Activated CD8-positive, alpha-beta memory T cell treated with anti-CD3 and anti-CD28 coated beads for 48 hours (primary cell): ENCODE measurements at places on chromosomes 1 and 21.

DNA sequence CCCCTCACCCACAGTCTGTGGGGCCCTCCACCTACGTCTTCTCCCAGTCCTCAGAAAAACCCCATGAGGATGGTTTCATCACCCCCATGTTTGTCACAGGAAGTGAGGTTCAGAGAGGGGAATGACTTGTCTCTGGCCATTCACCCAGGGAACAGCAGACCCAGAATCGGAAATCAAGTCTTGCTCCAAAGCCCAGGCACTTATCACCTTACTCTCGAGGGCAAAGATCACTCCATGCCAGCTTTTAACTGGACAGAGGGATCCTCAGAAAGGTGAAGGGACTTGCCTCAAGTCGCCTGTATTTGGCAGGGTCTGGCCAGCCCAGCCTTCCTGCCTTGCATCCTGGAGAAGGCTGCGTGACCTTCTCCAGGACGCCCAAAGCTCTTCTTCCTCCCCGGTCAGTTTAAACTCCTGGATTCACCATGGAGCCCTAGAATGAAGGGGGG, 57.9 kb upstream of the SSBP3 start:
- DNase-seq, result no peak

DNA sequence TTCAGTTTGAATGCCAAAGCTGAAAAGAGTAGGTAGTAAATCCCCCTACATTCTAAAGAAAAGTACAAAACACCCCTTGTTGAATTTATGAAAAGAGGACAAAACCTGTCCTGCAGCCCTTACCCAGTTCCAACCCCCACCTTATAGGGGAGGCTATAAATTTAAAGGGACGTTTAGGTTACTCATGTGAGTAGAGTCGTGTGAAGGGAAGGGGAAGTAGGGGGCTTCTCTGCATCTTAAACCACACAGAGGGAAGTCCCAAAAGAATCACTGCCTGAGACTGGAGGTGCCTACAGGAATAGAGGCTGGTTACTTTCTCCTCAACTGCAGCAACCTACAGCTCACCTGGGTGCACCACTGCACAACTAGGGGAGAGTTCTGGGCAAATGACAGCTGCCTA, 36.7 kb upstream of the KIRREL1 start:
- DNase-seq, result no peak

- DNase-seq, result no peak
Measured at GRCh38 chr1:117674521-117675400, 68.9 kb downstream of the TENT5C start.

DNA sequence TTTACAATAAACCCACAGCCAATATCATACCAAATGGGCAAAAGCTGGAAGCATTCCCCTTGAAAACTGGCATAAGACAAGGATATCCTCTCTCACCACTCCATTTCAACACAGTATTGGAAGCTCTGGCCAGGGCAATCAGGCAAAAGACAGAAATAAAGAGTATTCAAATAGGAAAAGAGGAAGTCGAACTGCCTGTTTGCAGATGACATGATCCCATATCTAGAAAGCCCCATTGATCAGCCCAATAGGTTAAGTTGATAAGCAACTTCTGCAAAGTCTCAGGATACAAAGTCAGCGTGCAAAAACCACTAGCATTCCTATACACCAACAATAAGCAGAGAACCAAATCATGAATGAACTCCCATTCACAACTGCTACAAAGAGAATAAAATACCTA, 235.5 kb downstream of the DPYD start:
- DNase-seq, result no peak

GRCh38 chr1:201515062-201515750, 8.3 kb upstream of the CSRP1 start:
- DNase-seq, result no peak

DNA sequence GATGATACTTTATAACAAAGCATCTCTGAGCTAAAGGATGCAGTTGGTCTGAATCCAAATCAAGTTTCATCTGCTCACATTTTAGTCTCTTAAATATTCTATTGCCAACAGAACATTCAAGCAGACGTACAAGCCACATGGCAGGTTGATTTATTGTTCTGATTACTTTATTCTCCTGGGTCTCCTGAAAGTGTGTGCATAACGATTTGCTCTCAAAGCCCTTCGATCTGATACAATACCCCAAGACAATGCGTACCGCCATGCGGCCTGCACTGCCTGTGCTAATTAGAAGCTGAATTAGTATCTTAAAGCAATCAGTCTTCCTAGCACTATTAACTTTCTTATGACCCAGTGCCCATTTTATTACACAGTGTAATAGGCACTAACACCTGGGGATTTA, 56.9 kb downstream of the FHAD1 start:
- DNase-seq, result no peak

GRCh38 chr1:82143108-82143833, 342.5 kb downstream of the ADGRL2 start:
- no peak for DNase-seq

DNA sequence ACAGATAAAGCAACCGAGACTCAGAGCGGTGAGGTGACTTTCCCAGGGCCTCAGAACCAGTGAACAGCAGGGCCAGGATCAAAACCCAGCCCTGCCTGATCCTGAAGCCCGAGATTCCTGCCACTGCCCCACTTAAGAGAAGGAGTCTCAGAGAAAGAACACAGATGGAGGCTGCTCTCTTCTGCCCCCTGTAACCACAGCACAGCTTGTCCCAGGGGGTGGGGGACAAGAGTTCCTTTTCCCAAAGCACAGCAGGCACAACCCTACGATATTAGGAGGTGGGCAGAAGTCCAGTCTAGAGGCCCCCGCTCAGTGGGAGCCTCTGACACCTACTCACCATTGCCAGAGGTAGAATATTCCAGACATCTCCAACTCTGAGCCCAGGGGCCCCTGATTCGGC, 24.0 kb upstream of the VWA5B1 start:
- no peak for DNase-seq

GRCh38 chr1:201020040-201020591, 3.4 kb downstream of the KIF21B start:
- no peak for DNase-seq

- DNase-seq, result no peak
Measured at GRCh38 chr1:64597113-64597512, 127.2 kb downstream of the CACHD1 start.

GRCh38 chr1:177780096-177780700, 189.7 kb downstream of the SEC16B start:
- no peak for DNase-seq

GRCh38 chr1:10575616-10576015, 100.9 kb downstream of the PEX14 start:
- no peak for DNase-seq

DNA sequence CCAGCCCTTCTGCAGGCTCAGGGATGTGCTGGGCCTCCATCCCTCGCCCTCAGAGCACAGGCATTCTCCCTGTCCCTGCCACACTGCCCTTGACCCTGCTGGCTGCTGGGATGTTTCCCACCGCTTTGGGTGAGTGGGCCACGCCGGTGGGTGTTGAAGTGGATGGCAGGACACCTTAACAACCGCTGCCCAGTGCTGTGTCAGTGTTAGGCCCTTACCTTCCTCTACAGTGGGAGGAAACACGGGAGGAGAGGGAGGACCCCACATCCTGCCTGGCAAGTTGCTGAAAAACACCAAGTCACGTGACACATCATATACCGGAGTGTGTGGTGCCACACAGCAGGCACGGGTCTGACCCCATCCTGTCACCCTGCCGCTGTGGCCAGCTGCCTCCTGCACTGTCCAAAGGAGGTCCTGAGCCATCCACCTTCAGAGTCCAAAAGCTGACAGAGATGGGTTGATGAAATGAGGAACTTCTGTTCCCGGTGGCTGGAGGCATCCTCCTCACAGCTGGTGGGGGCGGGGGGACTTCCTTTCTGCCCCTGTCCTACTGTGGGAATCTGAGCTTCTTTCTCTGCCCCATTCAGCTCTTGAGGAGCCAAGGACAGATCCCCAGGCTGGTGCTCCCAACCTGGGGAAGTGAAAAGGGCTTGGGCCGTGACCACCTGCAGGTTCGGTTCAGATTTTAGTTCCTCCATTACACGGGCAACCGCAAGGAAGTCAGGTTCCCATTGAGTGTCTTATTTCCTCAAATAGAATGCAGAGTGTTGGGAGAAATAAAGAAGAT, 3.2 kb upstream of the THEMIS2 start:
- DNase-seq, result peak; percentile 44

DNA sequence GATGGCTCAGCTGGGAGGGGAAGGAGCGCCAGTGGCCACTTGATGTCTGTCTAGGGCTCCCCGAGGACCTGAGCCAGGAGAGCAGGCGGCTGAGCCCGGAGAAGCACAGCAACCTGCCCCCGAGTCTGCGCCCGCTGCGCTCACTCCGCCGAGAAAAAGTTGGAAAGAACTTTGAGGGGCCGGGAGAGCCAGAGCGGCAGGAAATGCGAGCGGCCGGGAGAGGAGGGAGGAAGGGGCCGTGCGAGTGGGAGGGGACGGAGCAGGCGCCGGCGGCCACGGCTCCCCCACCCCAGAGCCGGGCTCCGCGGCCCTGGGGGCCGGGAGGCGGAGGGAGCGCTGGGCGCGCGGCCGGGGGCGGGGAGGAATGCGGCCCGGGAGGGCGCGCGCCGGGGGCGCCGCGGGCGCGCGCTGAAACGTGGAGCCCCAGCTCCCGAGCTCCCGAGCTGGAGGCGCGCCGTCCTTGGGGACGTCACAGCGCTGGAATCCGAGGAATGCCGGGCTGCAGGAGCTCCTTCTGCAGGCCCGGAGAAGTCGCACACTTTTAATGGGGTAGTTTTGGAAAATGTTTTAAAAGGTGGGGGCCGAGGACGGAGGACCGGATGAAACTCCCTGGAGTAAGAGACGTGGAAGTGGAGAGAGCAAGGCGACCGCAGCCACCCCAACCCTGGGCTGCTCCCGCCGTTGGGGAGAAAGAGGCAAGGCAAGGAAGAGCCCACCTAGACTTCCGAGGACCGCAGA, at the start of gene PTPN14:
Gene PTPN14, minus strand, starts transcription at position 167 of the 738 bp plus-strand sequence. CDS start 86,799 bp downstream, outside the sequence.
- DNase-seq, result no peak

DNA sequence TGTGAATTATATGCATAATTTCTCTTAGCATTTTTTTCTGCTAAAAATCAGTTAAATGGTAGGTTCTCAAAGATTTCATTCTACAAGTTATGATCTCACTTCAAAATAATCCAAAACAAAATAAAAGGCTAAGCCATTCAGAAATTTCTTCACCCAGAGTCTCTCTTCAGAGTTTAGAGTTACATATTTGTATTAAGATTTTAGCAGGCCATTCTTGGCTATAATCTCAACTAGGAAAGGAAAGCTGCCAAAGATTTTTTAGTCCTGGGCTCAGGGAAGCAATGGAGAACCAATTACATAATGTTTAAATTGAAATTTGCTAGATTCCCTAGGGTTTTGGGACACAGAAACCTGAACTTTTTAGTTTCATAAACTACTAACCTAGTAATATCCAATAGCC, 245.0 kb downstream of the USH2A start:
- no peak for DNase-seq
